Head of caudate nucleus (tissue), 42 donors: ENCODE measurements at places on chromosomes 2 and 18.

DNA sequence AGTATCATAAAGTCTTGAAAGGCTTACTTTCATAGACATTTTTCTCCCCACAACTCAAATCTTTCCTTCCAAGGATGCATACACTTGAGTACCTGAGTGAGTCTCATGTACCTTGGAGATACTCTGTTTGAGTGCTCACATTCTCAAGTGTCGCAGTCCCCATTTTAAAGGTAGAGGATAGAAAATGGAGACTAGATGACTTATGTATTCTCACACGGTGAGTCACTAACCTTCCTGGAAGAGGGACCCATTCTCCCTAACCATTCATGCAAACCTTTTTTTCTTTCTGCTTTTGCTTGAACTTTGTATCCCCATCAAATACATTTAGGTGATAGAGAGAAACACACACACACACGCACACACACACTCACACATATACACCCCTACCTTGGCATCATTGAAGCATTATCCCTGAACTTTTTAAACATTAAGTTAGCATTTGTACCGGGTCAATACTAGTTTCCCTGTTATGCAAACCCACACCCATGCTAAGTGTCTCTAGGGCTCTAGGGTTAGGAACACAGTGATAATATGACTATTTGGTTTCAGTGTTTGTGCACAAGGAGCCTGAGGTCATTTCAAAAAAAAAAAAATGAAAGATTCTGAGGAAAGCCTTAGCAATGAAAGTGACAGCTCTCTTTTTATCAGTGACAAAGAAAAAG, 236.2 kb downstream of the IKZF2 start:
- no peak for DNase-seq

GRCh38 chr2:152037743-152038435, 61.0 kb downstream of the CACNB4 start:
- no peak for DNase-seq

- DNase-seq, result no peak
Measured at GRCh38 chr2:170235860-170236679, 58.1 kb downstream of the MYO3B start.

DNA sequence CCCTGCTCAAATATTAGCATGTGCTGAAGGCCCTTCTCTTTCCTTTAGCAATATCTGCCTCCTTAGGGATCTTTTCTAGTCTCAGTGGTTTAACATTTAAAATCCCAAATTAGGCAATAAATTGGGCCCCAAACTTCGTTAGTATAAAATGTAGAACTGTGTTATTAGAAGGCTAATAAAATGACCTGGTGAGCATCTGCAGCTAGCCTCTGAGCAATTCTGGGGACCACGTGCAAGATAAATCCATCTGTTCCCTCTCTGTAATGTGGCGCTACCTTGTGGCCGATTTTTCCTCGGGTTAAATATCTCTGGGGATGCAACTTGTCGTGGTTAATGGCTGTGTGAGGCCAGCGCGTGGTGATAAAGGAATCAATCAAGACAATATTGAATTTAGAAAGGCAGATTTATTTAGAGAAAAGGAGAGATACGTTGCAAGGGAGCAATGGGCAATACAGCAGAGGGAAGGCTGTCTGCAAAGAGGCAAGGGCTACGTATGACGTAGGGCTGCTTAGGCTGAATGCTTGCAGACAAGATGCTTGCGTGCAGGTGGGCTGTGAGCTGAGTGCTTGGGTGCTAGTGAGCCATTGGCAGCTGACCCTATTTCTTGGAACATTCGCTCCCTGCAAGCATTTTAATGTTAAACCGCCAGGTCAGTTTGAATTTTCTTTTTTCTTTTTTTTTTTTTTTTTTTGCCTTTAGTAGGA, 18.5 kb upstream of the IL36G start:
- DNase-seq, result no peak

DNA sequence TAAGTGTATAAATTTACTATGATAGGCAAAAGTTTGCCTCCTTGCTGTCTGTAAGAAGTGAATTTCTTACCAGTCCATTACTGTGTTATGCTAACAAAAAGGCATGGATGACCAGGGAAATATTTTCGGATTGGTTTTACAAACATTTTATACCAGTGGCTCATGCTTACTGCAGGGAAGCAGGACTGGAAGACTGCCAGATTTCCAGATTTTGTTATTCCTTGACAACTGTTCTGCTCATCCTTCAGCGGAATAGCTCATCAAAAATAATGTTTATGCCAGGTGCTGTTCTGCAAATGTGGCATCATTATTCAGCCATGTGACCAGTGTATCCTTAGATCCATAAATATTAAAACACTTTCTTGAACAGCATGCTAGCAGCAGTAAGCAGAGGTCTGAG, 40.4 kb upstream of the NETO1 start:
- DNase-seq, result no peak
